Right ventricle myocardium superior (tissue), 1 donor: ENCODE measurements at places on chromosomes 4 and X.

DNA sequence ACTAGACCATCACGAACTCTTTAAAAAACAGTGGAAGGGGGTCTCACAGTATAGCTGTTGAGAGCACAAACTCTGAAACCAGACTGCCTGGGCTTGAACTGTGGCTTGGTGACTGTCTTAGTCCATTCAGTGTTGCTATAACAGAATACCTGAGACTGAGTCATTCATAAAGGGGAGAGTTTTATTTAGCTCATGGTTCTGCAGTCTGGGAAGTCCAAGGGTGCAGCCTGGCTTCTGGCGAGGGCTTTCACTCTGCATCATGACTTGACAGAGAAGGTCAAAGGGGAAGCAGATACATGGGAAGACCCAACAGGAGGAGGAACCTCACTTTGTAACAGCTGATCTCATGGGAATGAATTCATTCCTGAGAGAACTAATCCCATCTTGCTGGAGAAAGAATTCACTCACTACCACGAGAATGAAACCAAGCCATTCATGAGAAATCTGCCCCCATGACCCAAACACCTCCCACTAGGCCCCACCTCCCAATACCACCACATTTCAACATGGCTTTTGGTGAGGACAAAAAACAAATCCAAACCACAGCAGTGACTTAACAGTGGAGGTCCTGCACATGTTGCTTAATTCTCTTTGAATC lies 116.7 kb upstream of the STOX2 start:
- no peak for DNase-seq

DNA sequence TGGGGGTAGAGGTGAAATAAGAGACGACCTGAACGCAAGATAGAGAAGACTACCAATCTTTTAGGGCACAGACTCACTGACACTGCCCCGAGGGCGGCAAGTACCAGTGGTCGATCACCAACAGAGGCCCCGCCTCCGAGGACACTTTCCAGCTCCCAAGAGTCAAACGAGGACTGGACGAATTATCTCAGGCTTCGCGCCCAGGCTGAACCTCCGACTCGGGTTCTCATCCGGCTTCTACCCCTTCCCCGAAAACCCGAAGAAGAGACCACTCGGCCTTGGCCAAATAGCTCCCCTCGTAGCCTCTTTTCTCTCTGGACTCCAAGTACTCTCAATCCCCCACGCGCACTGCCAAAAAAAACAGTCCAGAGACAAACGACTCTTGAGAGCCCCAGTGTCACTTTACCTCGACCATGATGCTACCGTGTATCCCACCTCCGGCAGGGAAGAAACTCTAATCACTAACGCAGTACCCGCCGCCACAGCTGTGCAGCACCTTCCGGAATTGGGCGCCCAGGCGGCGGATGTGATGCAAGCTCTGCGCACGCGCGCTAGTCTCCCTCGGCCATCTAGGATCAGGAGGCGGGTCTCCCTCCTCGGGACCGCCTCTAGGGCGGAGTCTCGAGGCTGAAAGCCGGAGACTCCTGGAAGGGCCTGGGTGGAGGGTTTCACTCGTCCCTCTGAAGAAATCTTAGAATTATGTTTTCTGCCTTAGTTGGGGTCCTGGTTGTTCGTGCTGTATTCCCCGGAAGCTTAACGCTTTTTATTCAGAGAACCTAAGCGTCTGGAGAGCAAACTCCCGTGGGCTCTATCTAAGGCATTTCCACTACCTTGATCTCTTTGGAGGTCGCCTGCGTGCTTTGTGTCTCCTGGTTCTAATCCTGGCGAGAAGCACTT lies at the start of gene PLRG1:
Gene PLRG1 (minus strand): TSS at position 507 of the 897 bp plus-strand sequence. CDS start 92 bp downstream, at position 415.
- DNase-seq: peak; percentile 99

- DNase-seq: no peak
These were observed 64.4 kb upstream of the PDLIM3 start for GRCh38 chr4:185599553-185600243.

DNA sequence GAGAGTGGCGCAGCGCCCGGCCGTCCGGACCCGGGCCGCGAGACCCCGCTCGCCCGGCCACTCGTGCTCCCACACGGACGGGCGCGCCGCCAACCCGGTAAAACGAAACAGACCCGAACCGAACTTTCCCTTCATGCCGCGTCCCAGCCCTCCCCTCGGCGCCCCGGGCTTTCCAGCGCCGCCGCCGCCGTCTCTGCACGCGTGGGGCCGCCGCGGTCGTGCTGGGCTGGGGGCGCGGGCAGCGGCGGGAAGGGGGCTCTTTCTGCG lies 222 bp downstream of the SMAD1 start:
- DNase-seq: no peak

DNA sequence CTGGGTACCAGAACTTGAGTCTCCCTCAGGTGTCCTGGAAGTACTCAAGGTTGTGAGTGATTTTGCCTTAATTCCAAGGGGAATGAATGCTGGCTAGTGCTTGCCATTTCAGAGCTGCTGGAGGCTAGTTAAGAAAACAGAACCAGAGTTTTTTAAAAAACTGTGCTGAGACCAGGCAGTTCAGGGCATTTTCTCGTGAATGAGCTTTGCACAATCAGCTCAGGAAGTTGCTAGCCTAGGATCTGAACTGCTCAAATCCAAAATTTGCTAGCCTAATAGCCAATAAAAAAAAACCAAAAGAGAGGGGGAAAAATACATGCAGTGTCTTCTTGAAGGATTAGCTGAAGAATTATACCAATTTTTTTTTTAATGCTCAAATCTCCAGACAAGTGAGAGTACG lies 292.7 kb downstream of the FBXW7 start:
- no peak for DNase-seq

DNA sequence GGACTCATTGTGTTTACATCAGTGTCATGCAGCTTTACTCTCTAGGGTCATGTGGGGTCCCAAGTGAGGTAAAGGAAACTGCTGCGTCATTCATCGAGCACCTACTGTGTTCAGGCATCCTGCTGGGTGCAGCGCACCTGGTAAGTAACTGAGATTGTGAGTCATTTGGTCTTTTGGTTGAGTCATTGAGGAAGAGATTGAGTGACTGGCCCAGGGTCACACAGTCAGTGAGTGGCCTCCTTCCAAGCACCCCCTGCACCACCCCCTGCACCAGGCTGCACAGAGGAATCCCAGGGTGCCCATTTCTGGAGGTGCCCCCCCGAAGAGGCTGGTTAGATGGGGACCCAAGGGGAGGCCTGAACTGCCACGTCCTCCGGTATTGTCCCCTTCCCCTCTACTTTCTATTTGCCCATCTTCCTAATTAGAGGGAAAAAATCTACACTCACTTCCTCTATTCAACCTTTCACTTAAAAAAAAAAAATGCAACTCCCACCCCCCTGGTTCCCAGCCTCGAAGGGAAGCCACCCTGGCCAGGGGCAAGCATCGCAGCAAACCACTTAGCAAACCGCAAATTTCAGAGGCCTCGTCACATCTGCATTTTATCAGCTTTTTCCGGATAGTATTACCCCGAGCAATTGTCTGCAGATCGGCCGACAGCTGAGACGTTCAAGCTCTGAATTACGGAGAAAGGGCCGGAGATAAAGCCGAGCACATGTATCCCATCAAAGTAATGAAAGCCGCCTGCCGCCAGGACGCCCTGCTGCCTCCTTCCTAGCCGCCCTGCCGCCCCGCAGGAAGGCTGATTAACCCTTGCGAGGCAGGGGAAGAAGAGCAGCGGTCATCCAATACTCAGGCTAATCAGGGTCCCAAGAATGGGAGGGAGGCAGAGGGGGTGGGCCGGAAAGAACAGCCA lies 96.3 kb upstream of the MSX1 start:
- DNase-seq: no peak

GRCh38 chr4:89847571-89848325 lies 10.8 kb upstream of the SNCA start:
- DNase-seq: no peak

- DNase-seq: no peak
These were observed 735 bp downstream of the NRK start for GRCh38 chrX:105823092-105823455.

- no peak for DNase-seq
These were observed 44.1 kb upstream of the PRKX start for GRCh38 chrX:3757510-3758025.

- no peak for DNase-seq
These were observed 4.5 kb downstream of the DTHD1 start for GRCh38 chr4:36285784-36286480.

DNA sequence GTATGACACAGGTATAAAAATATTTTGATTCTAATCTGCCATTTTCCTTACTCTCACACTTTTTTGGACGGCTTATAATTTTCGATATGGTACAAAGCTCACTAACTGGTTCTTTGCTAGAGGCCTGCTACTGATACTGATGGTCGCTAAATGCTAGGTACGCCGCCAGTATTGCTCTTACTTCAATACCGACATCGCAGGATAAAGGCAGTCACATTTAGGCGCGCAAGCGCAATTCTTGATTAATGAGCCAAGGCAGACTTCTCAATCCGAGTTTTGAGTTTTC lies 557 bp upstream of the USP38 start:
- no peak for DNase-seq

DNA sequence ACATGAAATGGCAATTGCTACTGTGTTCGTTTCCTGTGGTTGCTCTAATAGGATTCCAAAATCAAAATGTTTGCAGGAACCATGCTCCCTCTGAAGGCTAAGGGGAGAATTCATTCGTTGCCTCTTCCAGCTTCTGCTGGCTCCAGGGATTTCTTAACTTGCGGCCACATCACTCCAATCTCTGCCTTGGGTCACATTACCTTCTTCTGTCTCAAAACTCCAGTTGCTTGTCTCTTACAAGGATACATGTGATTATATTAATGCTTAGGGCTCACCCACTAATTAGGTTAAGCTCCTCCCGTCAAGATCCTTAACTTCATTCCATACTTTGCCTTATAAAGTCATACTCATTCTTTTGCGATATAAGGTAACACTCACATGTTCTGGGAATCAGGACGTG lies 208.4 kb downstream of the RBM46 start:
- DNase-seq: no peak

DNA sequence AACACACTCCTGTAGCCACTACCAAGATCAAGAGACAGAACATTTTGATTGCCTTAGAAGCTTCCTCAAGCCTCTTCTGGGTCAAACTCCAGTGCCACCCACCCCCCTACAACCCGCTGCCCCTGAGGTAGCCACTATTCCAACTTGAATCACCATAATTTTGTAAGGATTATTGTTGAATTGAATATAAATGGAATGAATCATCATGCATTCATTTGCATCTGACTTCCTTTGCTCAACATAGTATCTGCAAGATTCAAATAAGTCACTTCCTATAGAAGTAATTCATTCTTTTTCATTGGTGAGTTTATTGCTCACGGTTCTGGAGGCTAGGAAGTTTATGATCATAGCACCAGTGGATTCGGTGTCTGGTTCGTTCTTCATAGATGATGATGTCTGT lies 364.2 kb downstream of the SLITRK2 start:
- DNase-seq: no peak

GRCh38 chrX:153190381-153190780 lies 11.3 kb downstream of the MAGEA1 start:
- no peak for DNase-seq

DNA sequence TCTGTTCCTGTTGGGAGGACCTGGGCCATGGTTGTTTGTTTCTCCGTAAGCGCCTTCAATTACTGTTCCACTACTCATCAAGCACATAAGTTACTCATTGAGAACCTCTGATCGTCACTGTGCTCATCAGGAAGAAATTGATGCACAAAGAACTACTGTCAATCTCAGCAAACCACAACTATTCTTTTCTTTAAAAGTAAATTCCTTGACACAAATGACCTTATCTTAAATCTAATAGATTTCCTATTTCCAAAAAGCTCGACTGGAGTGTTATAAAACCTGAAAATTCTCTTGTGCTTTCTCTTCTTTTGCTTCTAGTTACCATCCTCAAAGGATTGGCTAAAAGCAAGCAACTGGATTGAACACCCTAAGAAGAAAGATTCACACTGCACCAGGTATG lies at the start of gene MUC7:
Gene MUC7 (plus strand): TSS at position 301 of the 400 bp plus-strand sequence. CDS start 1,825 bp downstream, outside the sequence.
- DNase-seq: no peak

GRCh38 chrX:19578956-19579355 lies 63.6 kb upstream of the MAP3K15 start:
- peak; percentile 39 for DNase-seq

- peak; percentile 84 for DNase-seq
These were observed at the start of gene MAMLD1 for GRCh38 chrX:150362599-150363481. MAMLD1 (plus strand) TSS chrX:150363317; CDS start chrX:150445517, 82,200 bp downstream.

DNA sequence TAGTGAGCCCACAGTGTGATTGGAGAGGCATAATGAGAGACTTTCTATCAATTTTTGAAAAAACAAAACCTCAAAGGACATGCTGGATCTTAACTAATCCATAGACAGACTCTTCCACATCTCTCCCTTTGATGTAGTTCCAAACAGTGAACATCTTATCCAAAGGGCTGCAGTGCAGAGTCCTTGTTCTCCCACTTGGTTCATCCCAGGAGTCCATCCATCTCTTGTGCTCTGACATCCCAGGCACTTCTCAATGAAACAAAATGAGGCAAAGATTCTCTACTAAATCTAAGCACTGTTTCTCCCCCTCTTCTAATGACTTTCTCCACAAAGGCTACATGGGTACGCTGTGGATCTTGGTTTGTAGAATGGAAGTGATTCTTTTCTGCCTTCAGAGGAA lies 8.3 kb downstream of the SHROOM3 start:
- DNase-seq: no peak

DNA sequence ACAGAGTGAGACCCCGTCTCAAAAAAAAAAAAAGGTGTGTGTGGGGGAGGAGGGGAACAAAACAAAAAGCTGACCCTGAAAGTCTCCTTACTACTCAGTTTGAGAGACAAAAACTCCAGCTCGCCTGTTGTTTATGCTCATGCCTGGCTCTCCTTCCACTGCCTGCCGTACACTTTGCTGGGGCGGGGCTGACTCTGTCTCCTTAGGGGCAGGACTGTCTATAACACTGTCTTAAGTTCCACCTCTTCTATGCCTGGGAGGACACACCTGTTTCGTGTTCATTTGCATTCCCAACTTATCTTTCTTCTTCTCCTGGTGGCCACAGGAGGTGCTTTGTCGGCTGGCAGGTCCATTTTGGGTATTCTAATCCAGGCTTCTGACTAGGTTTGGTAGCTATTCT lies 81.4 kb downstream of the MTNR1A start:
- no peak for DNase-seq

- DNase-seq: peak; percentile 52
These were observed 199.1 kb downstream of the SPATA18 start for GRCh38 chr4:52250154-52250553.

- no peak for DNase-seq
These were observed 427.4 kb upstream of the DIPK2B start for GRCh38 chrX:45628041-45628440.

DNA sequence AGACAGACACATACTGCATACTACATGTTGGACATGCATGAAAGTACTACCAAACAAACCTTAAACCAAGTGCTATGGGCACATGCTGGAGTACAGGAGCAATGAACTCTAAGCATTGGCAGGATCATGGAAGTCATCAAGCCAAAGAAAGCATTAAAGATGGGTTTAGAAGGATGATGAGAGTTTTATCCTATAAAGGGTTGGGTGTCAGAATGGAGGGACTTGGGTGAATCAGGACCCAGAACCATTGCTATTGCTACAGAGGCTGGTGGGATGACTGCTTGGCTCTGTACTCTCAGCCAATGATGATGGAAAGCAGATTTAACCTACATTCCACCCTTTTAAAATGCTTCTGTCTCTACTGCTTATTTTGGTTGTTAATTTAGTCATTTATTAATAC lies 233.9 kb upstream of the EDA2R start:
- DNase-seq: no peak
